ENCODE measurements at places on chromosomes 12 and 14.

DNA sequence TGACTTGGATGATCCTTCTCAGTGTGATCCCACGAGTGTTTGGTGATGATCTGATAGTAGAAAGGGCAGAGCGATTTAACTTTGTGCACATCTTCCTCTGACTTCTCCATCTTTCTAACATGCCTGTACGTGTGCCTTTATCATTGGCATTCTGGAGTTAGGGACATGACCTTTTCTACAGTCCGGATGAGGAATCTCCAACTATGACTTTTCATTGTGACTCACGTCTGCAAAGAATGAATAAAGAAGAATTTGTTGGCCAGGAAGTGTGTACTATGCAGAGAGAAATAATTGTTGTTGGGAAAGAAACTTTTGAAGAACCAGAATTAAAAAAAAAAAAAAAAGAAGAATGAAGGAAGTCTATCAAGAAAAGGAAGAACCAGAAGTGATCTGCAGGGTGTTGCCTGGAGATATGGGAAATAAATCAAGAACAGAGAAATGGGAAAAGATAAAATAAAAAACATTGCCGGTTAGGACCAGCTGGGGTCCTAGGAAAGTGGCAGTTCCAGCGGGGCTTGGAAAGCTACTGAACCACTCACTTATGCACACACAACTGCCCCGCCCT, 25.3 kb downstream of the PPFIBP1 start:
- no peak for DNase-seq

DNA sequence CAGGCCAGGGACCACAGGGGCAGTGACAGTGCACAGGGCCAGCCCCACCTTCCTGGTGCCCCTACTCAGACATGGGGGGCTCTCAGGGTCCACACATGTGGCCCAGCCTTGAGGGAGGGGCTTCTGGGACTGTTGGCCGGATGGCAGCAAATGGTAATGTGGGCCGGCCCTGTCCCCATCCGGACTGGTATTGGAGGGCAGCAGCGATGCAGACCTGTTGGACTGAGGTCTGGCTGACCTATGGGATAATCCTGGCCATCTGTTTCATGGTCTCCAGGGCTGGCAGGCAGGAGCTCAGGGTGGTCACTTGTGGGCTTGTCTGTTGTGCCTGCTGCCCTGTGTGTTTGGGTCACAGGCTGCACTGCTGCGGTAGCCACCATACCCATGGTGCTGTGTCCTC, 387.5 kb downstream of the TMEM121 start:
- DNase-seq: no peak

GRCh38 chr12:54216797-54217661, 28.2 kb upstream of the SMUG1 start:
- peak; percentile 79 for DNase-seq

GRCh38 chr12:52440821-52441319, 6.7 kb upstream of the KRT75 start:
- DNase-seq: no peak

DNA sequence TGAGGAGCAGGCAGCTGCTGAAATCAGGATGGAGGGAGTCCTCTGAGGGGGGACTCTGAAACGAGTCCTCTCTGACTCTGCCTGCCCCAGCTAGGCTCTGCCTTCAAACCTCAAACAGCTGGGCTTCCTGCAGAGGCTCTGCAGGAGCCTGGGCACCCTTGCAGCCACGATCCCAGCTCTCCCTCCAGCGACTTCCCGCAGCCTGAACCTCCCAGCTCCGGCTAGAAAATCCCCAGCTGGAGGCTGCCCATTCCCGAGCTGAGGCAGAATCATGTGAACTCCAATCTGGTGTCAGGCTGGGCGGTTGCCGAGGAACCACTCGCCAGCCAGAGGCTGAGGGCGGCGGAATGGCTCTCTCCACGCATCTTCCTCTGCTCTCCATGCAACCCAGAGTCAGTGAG, at the start of gene GPR68:
Gene GPR68 (minus strand): TSS at position 204 of the 401 bp plus-strand sequence. CDS start 9,654 bp downstream, outside the sequence.
- DNase-seq: no peak

DNA sequence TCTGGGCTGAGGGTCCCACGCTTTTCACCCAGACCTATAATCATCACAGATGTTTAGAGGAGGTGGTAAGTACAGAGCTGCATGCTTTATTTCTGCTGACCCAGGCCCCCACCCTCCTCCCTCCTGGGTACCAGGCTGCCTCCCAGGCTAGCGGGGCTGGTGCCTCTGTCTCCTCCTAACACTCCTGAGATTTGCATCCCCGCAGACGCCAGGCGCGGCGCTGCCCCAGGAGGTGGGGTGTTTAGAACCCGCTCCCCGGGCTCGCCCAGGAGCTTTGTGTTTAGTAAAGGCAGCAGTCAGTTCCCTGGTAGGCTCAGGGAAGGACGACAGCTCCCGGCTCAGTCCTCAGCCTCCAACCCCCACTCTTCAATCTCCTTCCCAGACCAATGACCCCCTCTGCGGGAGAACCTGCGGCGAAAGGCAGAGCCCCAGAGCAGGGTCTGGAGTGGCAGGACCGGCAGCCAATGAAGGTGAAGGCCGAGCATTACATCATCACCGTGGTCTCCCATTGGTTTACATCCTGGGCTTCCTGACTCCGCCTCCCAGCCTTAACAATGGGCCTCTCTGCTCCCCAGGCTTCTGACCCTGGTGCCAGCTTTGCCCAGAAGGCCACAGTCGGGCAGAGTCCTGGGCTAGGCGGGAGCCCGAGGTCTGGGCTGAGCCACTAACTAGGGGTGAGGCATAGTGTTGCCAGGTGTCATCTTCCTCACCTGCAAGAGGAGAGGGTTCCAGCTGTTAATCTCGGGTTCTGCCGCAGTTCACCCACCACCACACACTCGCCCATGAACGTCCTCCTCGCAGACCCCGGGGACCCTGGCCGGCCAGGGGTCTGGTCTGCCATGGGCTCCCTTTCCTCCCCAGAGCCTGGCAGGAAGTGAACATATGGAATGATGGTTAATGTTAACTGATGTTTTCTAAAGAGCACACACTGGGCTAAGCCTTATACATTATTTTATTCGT, 57.5 kb downstream of the CALM1 start:
- peak; percentile 81 for DNase-seq

- no peak for DNase-seq
Measured at GRCh38 chr12:45166056-45166455, 49.8 kb upstream of the ANO6 start.

DNA sequence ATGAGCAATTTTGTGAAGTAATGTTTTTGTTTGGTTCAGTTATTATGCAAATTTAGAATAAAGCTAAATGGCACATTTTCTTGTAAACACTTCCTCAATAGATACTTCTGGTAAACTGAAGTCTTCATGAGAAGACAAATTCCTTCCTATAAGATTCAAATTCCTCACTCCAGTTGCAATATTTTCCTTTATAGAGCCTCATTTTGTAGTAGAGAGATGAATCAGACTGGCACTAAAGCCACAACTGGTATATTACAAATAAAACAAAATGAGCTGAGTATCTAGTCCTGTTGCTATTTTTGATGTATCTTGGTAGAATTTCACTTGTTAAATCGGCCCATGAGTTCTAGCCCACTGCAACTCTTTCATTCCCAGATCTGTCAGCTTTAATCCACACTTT, 5.5 kb downstream of the LGR5 start:
- no peak for DNase-seq

GRCh38 chr12:102390068-102390467, 90.3 kb downstream of the IGF1 start:
- DNase-seq: no peak

GRCh38 chr12:12240662-12241340, 26.0 kb downstream of the LRP6 start:
- DNase-seq: peak; percentile 44

GRCh38 chr12:121918679-121919038, 267 bp downstream of the CFAP251 start:
- DNase-seq: no peak

DNA sequence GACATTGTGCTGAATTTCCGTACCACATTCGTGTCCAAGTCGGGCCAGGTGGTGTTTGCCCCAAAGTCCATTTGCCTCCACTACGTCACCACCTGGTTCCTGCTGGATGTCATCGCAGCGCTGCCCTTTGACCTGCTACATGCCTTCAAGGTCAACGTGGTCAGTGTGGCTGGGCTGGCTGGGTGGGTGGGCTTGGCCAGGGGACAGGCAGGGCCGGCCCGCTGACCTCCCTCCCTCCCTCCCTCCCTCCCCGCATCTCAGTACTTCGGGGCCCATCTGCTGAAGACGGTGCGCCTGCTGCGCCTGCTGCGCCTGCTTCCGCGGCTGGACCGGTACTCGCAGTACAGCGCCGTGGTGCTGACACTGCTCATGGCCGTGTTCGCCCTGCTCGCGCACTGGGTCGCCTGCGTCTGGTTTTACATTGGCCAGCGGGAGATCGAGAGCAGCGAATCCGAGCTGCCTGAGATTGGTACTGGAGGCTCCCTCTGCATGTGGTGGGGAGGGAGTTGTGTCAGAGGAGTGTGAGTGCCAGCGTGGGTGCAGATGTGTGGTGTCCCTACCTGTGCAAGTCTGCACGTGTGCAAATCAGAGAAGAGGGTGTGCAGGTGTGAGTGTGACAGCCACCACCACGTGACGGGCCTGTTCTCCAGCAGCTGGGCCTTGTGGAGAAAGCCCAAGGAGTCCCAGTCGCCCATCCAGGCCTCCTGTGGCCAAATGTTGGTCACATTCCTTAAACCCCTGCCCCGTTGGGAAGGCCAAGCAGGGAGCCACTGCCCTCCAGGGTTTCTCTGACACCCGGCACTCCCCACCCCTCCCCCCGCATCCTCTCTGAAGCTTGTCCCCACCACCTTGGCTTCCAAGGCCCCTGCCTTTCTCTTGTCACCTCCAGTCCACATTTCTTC, 5.3 kb downstream of the KCNH3 start:
- no peak for DNase-seq

- no peak for DNase-seq
Measured at GRCh38 chr12:89783359-89784060, 74.9 kb upstream of the ATP2B1 start.

GRCh38 chr12:26699237-26699636, 133.8 kb downstream of the ITPR2 start:
- no peak for DNase-seq

GRCh38 chr14:99889268-99889667, 96.1 kb downstream of the EML1 start:
- DNase-seq: no peak

DNA sequence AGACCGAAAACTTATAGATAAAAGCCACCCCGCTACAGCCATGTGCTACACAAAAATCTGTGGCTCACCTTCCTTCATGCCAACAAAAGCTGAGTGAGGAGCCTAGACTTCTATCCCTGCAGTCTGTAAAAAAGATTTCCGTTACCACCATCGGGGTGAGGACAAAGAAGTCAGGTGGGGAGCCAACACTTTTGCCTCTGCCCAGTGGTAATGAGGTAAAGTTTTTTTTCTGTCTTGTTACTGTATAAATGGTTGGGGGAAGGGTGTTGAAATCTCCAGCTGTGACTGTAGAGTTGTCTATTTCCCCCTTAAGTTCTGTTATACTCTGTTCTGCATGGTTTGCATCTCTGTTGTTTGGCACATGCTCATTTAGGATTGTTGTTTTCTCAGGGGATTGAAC, 707.8 kb downstream of the FLRT2 start:
- no peak for DNase-seq

- DNase-seq: no peak
Measured at GRCh38 chr12:25404955-25405354, 148.1 kb downstream of the LMNTD1 start.

GRCh38 chr12:32252199-32253073, 145.8 kb downstream of the BICD1 start:
- no peak for DNase-seq

- no peak for DNase-seq
Measured at GRCh38 chr14:104392396-104393198, 187.0 kb upstream of the C14orf180 start.

- DNase-seq: no peak
Measured at GRCh38 chr14:101872346-101872745, 92.0 kb upstream of the DYNC1H1 start.

DNA sequence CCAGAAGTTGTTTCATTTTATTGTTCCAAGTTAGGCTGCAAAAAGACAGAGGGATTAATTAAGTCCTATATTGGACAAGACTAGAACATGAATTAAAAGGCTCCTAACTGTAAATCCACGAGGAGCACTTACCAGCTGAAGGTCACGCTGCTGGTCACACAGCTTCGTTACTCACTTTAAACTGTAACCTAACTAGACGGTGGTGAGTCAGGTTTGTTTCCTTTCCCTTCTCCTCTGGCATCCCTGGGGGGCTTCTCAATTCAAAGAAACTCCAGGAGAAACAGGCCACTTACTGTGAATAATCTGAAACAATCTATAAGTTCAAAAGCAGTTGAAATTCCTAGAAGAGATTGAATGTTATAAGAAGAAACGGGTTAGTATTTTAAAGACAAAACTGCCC, 331.4 kb downstream of the BCAT1 start:
- DNase-seq: no peak

DNA sequence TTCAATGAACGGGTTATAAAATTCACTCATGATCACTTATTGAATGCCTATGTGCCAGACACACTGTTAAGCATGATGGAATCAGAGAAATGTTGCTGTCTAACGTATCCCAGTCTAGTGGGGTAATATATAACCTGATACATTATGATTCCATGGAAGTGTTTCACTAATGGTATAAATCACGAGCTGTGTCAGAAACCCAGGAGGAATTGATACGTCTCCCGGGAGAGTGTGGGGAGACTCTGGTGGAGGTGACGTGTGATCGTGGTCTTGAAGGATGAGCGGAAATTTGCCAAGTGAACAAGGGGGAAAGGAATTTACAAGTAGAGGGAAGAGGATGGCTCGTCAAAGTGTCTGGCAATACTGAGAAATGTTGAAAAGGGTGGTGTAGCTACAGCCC, 26.5 kb downstream of the MANSC1 start:
- DNase-seq: no peak

- no peak for DNase-seq
Measured at GRCh38 chr12:70722584-70723343, 85.5 kb upstream of the PTPRB start.

DNA sequence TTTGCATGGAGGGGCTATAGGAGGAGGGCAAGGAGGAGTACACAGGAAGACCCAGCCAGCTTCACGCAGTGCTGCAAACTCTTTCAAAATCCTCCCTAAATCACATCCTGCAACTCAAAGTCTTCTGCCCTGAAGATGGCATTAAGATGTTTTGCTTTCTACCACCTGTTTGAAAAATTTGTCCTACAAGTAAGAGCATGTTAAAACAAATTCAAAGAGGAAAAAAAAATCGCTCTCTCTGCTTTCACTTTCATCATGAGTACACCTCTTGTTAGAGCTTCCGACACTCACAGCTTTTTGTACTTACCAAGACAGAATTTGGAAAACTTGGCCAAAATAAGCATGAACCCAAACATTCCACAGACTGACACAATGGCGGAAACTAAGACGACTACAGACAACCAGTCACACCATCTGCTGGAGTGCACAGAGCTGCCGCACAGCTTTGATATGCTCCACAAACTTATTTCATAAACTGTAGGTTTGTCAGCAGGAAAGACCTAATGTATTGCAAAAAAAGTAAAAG, 21.3 kb downstream of the GCH1 start:
- DNase-seq: no peak

GRCh38 chr12:98351784-98352183, 163.6 kb upstream of the TMPO start:
- DNase-seq: no peak

- DNase-seq: no peak
Measured at GRCh38 chr14:61034416-61035120, 53.5 kb downstream of the SLC38A6 start.

All from HuH-7.5 (cell line).